Peyer's patch (tissue), 4 donors: ENCODE measurements at places on chromosomes 2 and 18. TPM values are rescaled to one million over a fixed set of nuclear protein-coding genes. Genes with fewer than 3 reads are reported as not detected.

Gene SATB2
- total RNA-seq: 87.2 TPM

Gene PAIP2B
- 1.9 TPM for total RNA-seq

Gene TTR
- total RNA-seq: not detected

Gene B3GNT7
- total RNA-seq: 105 TPM

- no peaks in the 10 kb centered on the region for H3K36me3 ChIP-seq
- no peak overlapping the region for H3K27ac ChIP-seq
- DNase-seq: no peak
These were observed 20.8 kb downstream of the KCNF1 start for GRCh38 chr2:10932345-10933151.

- peak overlapping the region; percentile 30 for H3K4me3 ChIP-seq
- H3K27ac ChIP-seq: peak overlapping the region; percentile 8
- DNase-seq: no peak
- no peaks in the 10 kb centered on the region for H3K36me3 ChIP-seq
- no peaks in the 10 kb centered on the region for H3K4me1 ChIP-seq
These were observed 38.0 kb downstream of the CYP1B1 start for GRCh38 chr2:38037757-38038621.

GRCh38 chr18:49020129-49020528 is 69.4 kb upstream of the SMAD7 start:
- no peaks in the 10 kb centered on the region for H3K4me1 ChIP-seq
- no peak overlapping the region for H3K27ac ChIP-seq
- H3K4me3 ChIP-seq: no peak overlapping the region
- DNase-seq: peak; percentile 43
- H3K27me3 ChIP-seq: no peaks in the 10 kb centered on the region

- H3K36me3 ChIP-seq: no peaks in the 10 kb centered on the region
- DNase-seq: no peak
- H3K4me1 ChIP-seq: no peaks in the 10 kb centered on the region
- H3K27ac ChIP-seq: no peak overlapping the region
These were observed 88.0 kb downstream of the AFF3 start for GRCh38 chr2:100054426-100054825.

DNA sequence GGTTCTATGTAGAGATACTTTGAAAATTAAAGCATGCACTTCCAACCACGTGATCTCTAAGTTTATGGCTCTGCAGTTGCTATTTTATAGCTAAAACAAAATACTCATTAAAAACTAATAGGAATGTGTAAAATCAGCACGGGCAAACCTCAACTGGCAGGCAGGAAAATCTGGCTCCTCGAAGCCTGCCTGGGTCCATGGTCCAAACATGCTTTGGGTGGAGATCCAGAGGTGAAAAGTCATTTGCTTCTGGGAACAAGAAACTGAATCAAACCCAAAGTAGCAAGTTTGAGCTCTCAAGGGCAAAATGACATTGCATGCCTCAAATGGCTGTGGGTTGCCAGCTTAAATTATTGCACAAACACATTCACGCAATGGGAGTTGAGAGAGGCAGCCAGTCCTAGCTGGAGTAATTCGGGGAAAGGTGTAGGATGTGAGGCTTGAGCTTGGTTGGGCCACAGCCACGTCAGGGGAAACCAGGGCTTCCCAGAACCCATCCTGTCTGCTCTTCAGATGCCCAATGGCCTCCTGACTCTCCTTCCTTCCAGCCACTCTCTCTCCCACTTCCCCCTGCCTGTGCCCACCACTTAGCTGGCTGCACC is 75.2 kb upstream of the LCLAT1 start:
- no peak overlapping the region for H3K4me3 ChIP-seq
- no peaks in the 10 kb centered on the region for H3K4me1 ChIP-seq
- H3K27ac ChIP-seq: no peak overlapping the region
- DNase-seq: no peak

- H3K36me3 ChIP-seq: no peaks in the 10 kb centered on the region
- no peaks in the 10 kb centered on the region for H3K4me1 ChIP-seq
- H3K27ac ChIP-seq: no peak overlapping the region
- H3K4me3 ChIP-seq: no peak overlapping the region
- no peaks in the 10 kb centered on the region for H3K27me3 ChIP-seq
These were observed 111.3 kb upstream of the CAVIN2 start for GRCh38 chr2:191957996-191958860.

DNA sequence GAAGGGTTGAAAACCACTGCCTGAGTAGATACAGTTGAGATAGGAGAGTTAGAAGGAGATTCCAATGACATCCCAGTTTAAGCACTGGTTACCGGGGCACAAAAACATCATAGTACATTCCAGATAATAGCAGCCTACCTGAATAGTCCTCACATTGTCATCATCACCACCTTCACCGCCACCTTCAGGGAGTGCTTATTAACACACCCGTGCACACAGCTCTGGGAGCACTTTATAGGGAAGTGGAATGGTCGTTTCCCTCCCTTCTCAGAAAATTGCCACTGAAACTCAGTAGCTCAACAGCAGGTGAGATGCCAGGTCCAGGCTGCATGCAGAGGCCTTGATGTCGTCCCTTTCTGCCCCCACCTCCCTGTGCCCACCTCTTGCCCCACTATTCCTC is 8.2 kb downstream of the SERPINB7 start:
- no peak overlapping the region for H3K27ac ChIP-seq
- no peaks in the 10 kb centered on the region for H3K4me1 ChIP-seq
- H3K27me3 ChIP-seq: no peaks in the 10 kb centered on the region
- no peaks in the 10 kb centered on the region for H3K36me3 ChIP-seq

GRCh38 chr18:37328946-37329719 is 236.5 kb downstream of the CELF4 start:
- no peak overlapping the region for H3K27ac ChIP-seq
- no peak for DNase-seq
- H3K27me3 ChIP-seq: no peaks in the 10 kb centered on the region
- no peaks in the 10 kb centered on the region for H3K36me3 ChIP-seq
